CD4-positive, alpha-beta T cell treated with Interleukin-4 for 1 hour (primary cell): ENCODE measurements at places on chromosomes 1 and 21.

DNA sequence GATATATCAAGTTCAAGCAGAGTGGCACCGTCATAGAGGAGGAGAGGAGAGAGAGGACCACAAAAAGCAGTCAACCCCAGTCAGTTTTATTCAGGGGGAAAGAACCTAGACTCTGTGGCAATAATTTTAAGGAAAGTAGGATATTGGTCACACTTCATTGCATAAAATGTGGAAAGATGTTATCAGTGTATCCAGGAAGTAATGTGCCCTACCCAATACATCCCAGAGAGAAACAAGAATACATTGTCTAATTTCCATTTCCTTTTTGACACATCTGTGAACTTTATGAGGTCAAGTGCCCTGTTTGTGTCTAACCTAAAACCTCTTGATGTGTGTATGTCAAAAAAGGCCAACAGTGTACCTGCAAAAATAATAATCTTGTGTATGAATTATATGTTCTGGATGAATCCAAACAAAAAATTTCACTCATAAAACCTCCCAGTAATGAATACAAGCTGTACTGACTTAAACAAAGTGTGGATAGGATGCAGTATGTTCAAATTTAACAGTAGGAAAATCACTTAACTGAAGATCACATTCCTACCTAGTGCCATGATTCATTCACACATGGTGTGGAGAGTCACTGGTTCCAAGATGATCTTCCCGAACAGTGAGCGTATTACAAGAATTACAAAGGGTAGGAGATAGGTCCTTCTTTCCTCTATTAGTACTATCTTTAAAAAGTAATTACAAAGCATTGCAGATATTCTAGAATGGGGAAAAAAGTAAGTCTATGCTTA is 712.1 kb upstream of the CXADR start:
- no peak for DNase-seq

GRCh38 chr1:115495625-115496024 is 146.1 kb upstream of the VANGL1 start:
- DNase-seq: no peak

DNA sequence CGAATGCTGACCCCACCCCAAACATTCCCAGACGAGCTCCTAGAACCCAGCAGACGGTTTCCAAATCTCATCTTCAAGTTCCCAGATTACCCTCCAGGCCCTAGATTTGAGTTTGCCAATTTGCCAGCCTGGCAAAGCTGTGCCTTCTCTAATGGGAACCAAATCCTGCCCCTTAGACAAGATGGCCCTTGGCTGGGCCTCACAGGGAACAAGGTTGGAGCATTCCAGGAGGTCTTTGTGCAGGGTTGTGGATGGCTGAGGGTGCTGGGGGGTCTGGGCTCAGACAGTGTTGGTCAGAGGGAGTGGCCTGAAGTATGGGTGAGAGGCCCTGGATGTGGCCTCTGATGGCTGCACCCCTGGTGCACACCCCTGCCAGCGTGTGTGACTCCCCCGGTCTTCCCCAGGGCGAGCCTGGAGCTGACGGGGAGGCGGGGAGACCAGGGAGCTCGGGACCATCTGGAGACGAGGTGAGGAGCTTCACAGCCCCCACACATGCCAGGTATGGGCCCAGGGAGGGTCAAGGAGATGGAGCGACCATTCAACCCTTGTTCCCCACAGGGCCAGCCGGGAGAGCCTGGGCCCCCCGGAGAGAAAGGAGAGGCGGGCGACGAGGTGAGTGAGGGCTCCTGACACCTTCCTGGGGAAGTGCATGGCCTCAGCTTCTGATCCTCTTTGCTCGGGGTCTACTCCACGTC is 10.2 kb downstream of the COL6A1 start:
- peak; percentile 6 for DNase-seq

DNA sequence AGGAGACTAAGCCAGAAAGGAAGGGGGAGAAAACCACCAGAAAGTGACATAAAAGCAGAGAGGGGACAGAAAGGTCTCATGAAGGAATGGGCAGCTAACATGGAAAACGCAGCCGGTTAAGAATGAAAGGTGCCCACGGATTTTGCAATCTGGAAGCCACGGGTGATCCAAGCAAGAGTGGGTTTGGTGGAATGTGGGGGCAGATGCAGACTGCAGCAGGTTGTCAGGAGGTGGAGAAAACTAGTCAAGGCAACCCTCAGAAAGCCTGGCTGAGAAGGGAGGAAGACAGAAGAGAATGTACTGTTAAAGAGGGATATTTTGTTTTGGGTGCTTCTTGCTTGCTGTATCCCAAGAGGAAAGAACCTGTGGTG is 12.6 kb upstream of the SMIM12 start:
- DNase-seq: no peak

DNA sequence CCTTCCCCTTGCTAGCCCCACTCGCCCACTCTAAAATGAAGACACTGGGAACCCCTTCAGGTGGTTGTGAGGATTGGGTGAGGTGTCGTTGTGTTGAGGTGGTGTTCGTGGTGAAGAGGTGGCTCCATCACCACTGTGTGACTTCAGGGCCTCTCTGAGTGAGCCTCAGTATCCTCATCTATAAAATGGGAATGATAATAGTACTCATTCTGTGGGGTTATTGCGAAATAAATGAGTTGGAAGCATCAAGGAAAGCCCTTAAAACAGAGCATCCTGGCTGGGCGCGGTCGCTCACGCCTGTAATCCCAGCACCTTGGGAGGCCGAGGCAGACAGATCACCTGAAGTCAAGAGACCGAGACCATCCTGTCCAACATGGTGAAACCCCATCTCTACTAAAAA is 6.7 kb upstream of the MARCKSL1 start:
- no peak for DNase-seq
